ENCODE measurements at places on chromosomes 11 and 22. TPM values are rescaled to one million over a fixed set of nuclear protein-coding genes. Genes with fewer than 3 reads are reported as not detected.

DNA sequence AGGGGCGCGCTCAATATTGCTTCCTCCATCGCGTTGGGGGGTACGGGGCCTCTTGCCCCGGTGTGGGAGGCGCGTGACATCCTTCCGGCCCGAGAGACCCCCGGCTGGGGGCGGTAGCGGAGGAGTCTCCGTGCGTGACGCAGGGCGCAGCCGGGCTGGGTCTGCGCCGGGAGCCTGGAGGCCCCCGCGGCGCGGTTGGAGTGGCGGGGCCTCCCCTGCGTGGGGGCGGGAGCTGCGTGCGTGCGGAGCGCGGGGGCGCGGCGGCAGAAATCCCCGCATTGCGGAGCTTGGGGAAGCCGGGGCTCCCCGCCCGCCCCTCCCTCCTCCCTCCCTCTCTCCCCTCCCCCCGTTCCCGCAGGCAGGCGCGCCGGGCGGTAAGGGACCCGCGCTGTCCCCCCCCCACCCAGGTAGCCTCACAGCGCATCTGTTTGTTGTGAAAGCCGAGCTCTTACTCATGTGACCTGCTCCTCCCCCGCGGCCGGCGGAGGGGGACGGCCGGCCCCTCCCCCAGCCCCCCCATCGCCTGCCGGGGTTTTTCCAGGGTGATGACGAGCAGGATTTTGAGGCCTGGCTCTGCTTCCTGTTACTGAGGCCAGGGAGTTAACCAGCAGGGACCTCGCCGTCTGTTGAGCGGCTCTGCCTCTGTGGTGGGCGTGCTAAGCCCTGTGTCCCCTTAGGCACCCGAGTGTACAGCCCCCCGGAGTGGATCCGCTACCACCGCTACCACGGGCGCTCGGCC, 1.6 kb downstream of the PIM3 start:
- H3K27ac ChIP-seq: peak overlapping the region; percentile 88
- H3K4me1 ChIP-seq: peaks cover 33% of the 10 kb centered on the region
- peaks cover 18% of the 10 kb centered on the region for H3K36me3 ChIP-seq
- no peaks in the 10 kb centered on the region for H3K27me3 ChIP-seq

DNA sequence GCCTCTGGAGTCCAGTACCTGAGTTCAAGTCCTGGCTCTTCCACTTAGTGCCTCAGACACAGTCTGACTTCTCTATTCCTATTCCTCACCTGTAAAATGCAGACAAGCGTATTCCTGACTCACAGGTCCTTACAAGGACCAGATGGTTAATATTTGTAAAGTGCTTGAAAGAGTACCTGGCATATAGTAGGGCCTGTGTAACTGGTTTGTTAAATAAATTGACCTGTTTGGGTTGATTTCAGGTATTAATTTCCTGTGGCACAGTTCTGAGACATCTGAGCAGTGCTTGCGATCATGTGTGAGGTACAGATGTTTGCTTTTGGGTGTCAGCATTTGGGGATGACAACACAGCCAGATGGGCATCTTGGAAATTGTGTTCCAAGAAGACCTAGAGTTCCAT, 127.5 kb downstream of the APIP start:
- H3K36me3 ChIP-seq: no peaks in the 10 kb centered on the region
- H3K27ac ChIP-seq: no peak overlapping the region
- no peak overlapping the region for H3K4me3 ChIP-seq
- no peak for DNase-seq
- no peaks in the 10 kb centered on the region for H3K4me1 ChIP-seq

DNA sequence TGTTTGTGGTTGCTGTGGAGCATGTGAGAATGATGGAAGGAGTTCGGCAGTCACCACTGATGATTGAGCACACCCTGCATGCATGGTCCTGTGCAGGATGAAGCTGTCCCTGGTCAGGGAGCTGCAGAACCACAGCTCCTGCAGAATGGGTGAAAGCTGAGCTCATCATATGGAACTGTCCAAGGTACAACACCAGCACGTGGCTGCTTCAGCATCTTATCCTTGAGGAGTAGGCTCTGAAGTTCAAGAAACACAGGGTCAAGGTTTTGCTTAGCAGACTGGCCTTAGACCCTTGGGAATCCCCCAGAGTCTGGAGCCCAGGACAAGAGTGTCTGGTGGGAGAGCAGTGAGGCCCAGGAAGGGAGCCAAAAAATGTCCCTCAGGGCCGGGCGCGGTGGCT, 182.4 kb upstream of the LARGE1 start:
- H3K36me3 ChIP-seq: no peaks in the 10 kb centered on the region
- no peak overlapping the region for H3K27ac ChIP-seq
- DNase-seq: no peak
- H3K4me3 ChIP-seq: no peak overlapping the region
- H3K27me3 ChIP-seq: no peaks in the 10 kb centered on the region

GRCh38 chr11:90593099-90593498, 370.2 kb upstream of the CHORDC1 start:
- DNase-seq: no peak
- H3K27ac ChIP-seq: no peak overlapping the region
- no peaks in the 10 kb centered on the region for H3K27me3 ChIP-seq
- no peak overlapping the region for H3K4me3 ChIP-seq
- H3K36me3 ChIP-seq: no peaks in the 10 kb centered on the region

GRCh38 chr11:19979519-19979845, 180.8 kb downstream of the DBX1 start:
- no peak overlapping the region for H3K4me3 ChIP-seq
- H3K27me3 ChIP-seq: no peaks in the 10 kb centered on the region

- H3K27me3 ChIP-seq: no peaks in the 10 kb centered on the region
- H3K4me3 ChIP-seq: no peak overlapping the region
- H3K4me1 ChIP-seq: no peaks in the 10 kb centered on the region
- H3K36me3 ChIP-seq: no peaks in the 10 kb centered on the region
- DNase-seq: no peak
These were observed 28.8 kb downstream of the LARGE1 start for GRCh38 chr22:33891455-33891854.

DNA sequence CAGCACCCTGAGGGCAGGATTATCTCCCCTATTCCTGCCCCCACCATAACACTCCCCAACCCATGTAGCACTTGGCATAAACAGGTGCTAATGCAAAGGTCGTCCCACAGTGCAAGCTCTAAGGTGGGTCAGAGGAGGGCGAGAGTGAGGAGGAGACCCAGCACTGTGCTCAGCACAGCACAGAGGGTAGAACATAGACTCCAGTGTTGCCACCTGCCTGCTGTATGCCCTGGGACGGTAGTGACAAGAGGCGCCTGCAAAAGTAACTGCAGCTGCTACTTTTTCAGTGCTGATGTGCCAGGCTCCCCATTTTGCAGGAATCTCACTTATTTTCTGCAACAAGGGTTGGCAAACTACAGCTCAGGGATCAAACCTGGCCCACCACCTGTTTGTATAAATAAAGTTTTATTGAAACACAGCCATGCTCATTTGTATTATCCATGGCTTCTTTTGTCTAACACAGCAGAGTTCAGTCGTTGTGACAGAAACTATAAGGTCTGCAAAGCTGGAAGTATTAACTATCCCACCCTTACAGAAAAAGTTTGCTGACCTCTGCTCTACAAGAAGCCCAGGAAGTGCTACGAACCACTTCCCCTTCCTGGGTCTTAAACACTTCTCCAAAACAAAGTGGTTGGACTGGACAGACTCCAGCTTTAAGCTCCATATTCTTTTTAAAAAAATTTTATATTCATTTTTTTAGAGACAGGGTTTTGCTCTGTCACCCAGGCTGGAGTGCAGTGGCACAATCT, 16.9 kb upstream of the CDC42BPG start:
- DNase-seq: no peak
- peak overlapping the region; percentile 97 for H3K27ac ChIP-seq
- H3K27me3 ChIP-seq: no peaks in the 10 kb centered on the region
- peaks cover 12% of the 10 kb centered on the region for H3K36me3 ChIP-seq
- H3K4me1 ChIP-seq: peaks cover 43% of the 10 kb centered on the region
- H3K4me3 ChIP-seq: no peak overlapping the region

Gene CNGA4
- not detected for total RNA-seq

Gene LRRC74B
- 2.6 TPM for total RNA-seq

Gene MRPL17
- 12.9 TPM for total RNA-seq

Gene RNF169
- total RNA-seq: 19.5 TPM

All from ascending aorta (tissue), 2 donors.